ENCODE measurements at places on chromosomes 13 and 19.

DNA sequence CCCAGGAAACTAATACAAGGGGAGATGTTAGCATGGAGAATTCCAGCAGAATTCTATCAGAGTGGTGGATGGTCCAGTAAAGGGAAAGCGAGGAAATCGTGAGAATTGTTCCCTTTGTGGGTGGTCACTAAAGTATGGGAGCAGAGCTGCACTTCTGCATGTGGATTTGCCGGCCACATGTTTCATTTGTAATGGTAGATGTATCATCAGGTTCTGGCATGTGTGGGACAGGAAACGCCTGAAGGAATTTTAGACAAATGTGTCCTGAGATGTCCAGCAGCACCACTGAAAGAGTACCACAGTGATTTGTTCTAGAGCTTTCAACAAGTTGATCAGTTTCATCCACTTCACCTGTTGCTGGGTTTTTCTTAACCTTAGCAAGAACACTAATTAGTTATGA is 308.4 kb downstream of the SHISA2 start:
- no peak for DNase-seq

- DNase-seq, result no peak
Measured at GRCh38 chr13:43880926-43881325, 1.2 kb downstream of the LACC1 start.

DNA sequence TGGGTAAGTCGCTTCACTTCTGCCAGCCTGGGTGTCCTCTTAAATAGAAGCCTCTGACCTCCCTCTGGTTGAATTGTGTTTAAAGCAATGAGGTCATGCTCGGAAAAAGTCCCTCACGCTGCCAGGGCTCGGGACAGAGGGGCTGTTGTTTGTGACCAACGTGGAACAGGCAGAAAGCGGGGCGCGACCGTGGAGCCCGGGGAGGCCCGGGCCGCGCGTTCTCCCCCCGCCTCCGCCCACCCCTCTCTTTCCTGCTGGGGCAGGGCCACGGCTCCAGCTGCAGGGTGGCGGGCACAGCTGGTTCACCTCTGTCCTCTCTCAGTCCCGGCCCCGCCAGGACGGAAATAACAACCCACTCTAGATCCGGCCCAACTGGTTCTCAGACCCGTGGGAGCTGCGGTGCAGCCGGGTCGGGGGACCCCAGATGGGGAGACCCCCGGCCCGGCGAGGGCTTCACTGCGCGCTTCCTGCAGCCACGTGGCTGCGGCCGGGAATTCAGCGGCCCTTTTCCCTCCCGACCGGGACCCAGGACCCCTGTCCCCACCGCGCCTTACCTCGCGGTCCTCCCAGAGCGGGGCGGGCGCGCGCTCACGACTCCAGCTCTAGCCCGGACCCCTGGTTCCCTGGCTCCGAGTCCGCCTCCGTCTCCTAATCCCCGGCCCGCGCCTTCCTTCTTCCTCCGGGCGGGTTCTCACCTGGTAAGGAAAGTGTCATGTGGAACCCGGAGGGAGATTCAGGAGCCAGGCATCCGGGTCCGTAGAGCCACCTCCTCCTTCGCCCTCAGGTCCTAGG is 1.9 kb downstream of the CDC42EP5 start:
- no peak for DNase-seq

DNA sequence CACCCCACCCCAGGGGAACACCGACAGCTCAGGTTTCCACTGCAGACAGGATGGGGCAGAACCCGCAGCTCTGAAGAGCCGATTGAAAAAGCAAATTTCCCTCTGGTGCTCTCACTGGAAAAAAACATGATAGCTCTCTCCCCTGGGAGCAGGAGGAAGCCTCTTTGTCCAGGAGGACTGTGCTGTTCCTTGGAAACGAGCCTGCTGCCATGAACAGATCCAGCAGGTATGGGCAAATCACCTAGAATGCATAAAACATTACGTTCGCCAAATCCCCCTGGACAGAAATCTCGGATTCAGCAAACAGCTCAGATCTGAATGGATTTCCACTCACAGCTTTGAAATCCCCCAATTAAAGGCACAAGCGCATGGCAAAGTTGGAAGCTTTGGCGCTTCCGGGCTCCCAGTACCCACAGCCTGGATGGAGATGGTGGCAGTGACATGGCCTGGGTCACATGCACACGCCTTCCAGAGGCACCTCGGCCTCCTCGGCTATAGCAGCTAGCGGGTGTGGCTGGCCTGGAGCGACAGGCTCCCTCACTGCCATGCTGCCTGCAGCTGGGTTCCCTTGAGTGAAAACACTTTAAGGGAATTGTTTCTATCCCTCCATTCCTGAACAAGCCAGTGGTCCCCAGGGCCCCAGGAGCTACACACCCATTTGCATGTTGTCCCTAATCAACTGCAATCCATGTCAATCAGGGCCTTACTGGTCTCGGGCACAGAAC is 59.1 kb downstream of the CEBPG start:
- no peak for DNase-seq

DNA sequence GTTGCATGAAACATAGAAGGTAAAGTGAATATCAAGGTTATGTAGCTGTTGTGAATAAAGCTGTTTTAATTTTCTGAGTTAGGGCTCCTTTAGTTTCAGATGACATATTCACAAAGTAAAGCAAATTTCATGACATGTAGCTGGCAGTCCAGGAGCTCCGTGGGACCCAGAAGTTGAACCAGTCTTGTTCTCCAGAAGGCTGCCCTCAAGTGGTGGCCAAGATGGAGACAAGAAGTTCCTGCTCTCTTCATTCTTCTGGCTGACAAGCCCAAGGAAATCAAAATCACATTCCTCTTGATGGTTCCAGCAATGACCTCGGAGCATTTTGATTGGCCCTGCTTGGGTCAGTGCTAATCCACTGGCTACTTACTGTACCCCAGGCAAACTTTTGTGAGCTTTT is 128.7 kb downstream of the LIG4 start:
- DNase-seq, result no peak

- no peak for DNase-seq
Measured at GRCh38 chr19:29672319-29672932, 7.2 kb downstream of the PLEKHF1 start.

- DNase-seq, result no peak
Measured at GRCh38 chr19:36409841-36410240, 8.6 kb downstream of the ZFP82 start.

DNA sequence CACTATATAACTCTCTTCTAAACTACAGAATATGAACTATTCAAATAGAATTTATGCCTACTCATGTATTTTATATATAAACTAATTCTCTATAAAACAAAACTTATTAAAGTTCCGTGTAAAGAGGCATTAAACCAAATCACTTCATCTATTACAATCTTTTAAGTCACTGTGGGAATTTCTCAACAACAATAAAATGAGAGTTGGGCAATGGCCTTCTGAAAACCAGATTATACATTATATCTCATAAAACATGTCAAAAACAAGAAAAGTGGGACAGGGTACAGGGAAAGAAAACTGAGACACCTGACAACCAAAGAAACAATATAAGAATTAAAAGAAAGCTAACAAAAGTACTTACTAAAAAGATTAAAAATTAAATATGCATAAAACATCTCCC is 145.2 kb downstream of the DIAPH3 start:
- DNase-seq, result no peak

All from activated T-helper 1 cell treated with Interleukin-2 at 50 U/mL for 16 hours (primary cell).